DMS79 treated with DMSO at 0.1 percent for 48 hours (cell line): ENCODE measurements at places on chromosomes 3 and 15.

GRCh38 chr3:10697918-10698317 is 118.1 kb upstream of the SLC6A11 start:
- no peak for DNase-seq

DNA sequence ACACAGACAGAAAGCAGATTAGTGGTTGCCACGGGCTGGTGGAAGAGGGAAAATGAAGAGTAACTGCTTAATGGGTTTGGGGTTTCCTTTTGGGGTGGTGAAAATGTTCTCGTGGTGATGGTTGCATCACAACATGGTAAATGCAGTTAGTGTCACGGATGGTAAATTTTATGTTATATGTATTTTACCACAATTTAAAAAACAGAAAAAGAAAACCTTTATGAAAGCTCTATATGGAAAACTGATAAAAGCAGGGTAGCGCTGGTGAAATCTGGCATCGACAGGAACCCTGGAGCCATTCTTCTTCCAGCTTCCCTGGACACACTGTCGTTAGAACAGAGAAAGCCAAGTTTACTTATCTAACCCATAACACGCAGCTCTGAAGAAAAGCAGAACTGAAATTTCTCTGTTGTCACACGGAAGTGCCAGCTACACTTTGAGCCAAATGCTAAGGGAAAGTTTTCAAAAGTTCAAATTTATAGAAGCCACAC is 287.7 kb upstream of the NR2F2 start:
- DNase-seq, result no peak

GRCh38 chr3:115958526-115958925 is 335.2 kb downstream of the GAP43 start:
- no peak for DNase-seq

DNA sequence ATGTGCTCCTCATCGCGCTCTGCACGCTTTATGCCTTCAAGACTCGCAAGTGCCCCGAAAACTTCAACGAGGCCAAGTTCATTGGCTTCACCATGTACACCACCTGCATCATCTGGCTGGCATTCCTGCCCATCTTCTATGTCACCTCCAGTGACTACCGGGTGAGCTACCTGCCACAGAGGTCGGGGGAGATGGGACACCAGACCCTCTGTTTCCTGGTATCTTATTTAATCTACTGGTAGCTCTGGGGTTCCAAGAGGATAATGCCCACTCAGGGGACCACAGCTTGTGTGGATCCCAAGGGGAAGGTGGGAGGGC is 9.1 kb downstream of the GRM2 start:
- DNase-seq, result no peak

GRCh38 chr15:71055461-71055860 is 59.8 kb upstream of the THSD4 start:
- DNase-seq, result no peak

- DNase-seq, result no peak
These were observed 213.7 kb upstream of the ALCAM start for GRCh38 chr3:105152987-105153386.

GRCh38 chr3:42736081-42736480 is 33.5 kb upstream of the HHATL start:
- peak; percentile 21 for DNase-seq

DNA sequence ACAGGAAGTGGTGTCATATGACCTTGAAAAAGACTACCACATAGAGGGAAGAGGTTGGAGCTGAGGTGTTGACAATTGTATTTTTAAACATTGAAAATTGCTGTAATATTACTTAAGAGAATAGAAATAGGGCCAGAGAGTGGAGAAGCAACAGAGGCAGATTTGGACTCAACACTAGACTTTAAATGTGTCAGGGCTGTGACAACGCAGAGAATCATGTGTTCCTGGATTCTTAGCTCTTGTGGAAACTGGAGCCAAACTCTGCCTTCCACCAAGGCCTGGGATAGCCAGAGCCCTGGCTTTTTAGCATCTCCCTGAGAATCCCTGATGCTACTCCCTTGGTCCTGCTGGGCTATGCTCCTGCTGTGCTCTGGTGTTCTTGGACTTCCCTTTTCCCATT is 277.5 kb downstream of the KCNH8 start:
- no peak for DNase-seq

GRCh38 chr3:128973988-128974564 is 19.8 kb downstream of the CFAP92 start:
- no peak for DNase-seq
